ENCODE measurements at places on chromosomes 13 and 19. TPM values are rescaled to one million over a fixed set of nuclear protein-coding genes. Genes with fewer than 3 reads are reported as not detected.

The PSMD8 gene
- 462 TPM for total RNA-seq

The ELSPBP1 gene
- not detected for total RNA-seq

The GPC5 gene
- total RNA-seq = 0.11 TPM

The CTXN1 gene
- total RNA-seq = 2.6 TPM

The PRR20E gene
- not detected for total RNA-seq

The HIPK4 gene
- total RNA-seq = not detected

The LILRA2 gene
- not detected for total RNA-seq

The PRKACA gene
- 56.1 TPM for total RNA-seq

The OLFM2 gene
- total RNA-seq = 0.11 TPM

The FPR1 gene
- 0.11 TPM for total RNA-seq

The ZSCAN5C gene
- total RNA-seq = under 0.01 TPM

The ZNF625 gene
- 11.2 TPM for total RNA-seq

The APOC1 gene
- 1.4 TPM for total RNA-seq

The KDELR1 gene
- 36.3 TPM for total RNA-seq

The MZT1 gene
- 33.3 TPM for total RNA-seq

The MYH14 gene
- not detected for total RNA-seq

The ZNF426 gene
- total RNA-seq = 19.4 TPM

The MAST1 gene
- total RNA-seq = 0.87 TPM

The GAS6 gene
- total RNA-seq = 272 TPM

The ZNF229 gene
- 11.0 TPM for total RNA-seq

The PDE4C gene
- total RNA-seq = 0.44 TPM

The PLPPR3 gene
- not detected for total RNA-seq

The ZNF723 gene
- total RNA-seq = not detected

The CLEC17A gene
- total RNA-seq = not detected

The MRPS12 gene
- 31.9 TPM for total RNA-seq

The ERVK3-1 gene
- 32.6 TPM for total RNA-seq

The GJA3 gene
- 0.44 TPM for total RNA-seq

The BST2 gene
- 0.77 TPM for total RNA-seq

The SIAH3 gene
- under 0.01 TPM for total RNA-seq

The SLC7A10 gene
- total RNA-seq = not detected

The EPN1 gene
- total RNA-seq = 112 TPM

The APOE gene
- 1.4 TPM for total RNA-seq

The CILP2 gene
- total RNA-seq = 0.11 TPM

The TRIM28 gene
- total RNA-seq = 265 TPM

The MIPEP gene
- total RNA-seq = 57.5 TPM

The PNMA8A gene
- 13.0 TPM for total RNA-seq

The MAP4K1 gene
- total RNA-seq = 0.55 TPM

The PTBP1 gene
- 125 TPM for total RNA-seq

The CNN2 gene
- total RNA-seq = 210 TPM

The LIPE gene
- 3.7 TPM for total RNA-seq

The ZNF846 gene
- total RNA-seq = 7.9 TPM

The PTH2 gene
- total RNA-seq = not detected

The BCL3 gene
- total RNA-seq = 4.0 TPM

The FRY gene
- 50.4 TPM for total RNA-seq

The ACER1 gene
- not detected for total RNA-seq

The ZFP14 gene
- 4.7 TPM for total RNA-seq

The NUMBL gene
- 29.7 TPM for total RNA-seq

The KLC3 gene
- total RNA-seq = not detected

Data from uterine smooth muscle cell (primary cell).